ENCODE measurements at places on chromosomes 5 and 9.

DNA sequence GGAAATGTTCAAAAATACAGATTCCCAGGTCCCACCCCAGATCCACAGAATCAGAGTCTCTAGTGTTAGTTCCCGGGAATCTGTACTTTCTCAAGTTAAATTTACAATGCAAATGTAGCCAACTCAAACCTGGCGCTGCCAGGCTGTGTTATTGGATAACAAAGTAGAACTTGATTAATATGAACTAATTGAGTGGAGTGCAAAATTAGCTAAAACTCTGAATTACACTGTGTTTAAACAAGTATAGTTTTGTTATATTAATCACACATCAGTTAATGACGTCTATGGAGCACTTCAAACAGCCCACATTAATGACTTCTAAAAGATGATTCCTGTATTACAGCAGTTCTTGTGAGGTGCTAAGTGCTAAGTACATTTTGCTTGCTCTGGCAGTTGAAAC is 32.4 kb upstream of the CYFIP2 start:
- H3K4me1 ChIP-seq: no peaks in the 10 kb centered on the region
- H3K27me3 ChIP-seq: no peaks in the 10 kb centered on the region
- H3K36me3 ChIP-seq: no peaks in the 10 kb centered on the region
- DNase-seq: no peak
- no peak overlapping the region for H3K4me3 ChIP-seq
- H3K27ac ChIP-seq: no peak overlapping the region

- no peaks in the 10 kb centered on the region for H3K4me1 ChIP-seq
- no peak overlapping the region for H3K4me3 ChIP-seq
- H3K36me3 ChIP-seq: no peaks in the 10 kb centered on the region
- no peak for DNase-seq
- H3K27ac ChIP-seq: no peak overlapping the region
- H3K27me3 ChIP-seq: no peaks in the 10 kb centered on the region
Measured at GRCh38 chr5:160831801-160832200, 20.2 kb downstream of the ATP10B start.

DNA sequence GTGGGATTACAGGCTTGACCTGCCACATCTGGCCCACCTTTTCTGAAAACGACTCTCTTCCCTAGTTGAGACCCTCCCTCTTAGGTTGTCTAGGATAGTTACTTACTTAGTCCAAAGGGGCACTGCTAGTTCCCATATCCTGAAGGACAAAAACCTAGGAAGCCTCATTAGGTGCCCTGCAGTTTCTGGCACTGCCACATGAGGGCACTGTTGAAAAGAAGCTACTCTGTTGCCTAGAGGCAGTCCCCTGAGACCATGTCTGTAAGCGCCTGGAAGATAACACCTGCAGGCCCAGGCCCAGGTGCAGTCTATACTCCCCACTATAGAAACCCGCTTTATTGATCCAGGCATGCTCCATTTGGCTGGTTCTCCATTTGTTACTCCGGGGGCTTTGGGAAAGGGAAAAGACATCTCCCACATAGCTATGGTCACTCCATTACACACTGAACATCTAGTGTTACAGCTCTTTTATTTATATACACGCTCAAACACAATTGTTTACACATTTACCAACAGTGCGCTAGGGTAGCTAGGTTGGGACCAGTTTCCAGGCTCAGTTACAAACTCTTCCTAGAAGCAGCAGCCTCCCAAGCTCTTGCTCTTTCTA is 73.4 kb upstream of the PPARGC1B start:
- peak; percentile 58 for DNase-seq
- peaks cover 31% of the 10 kb centered on the region for H3K4me1 ChIP-seq
- H3K27me3 ChIP-seq: no peaks in the 10 kb centered on the region
- H3K27ac ChIP-seq: peak overlapping the region; percentile 87
- H3K4me3 ChIP-seq: no peak overlapping the region

DNA sequence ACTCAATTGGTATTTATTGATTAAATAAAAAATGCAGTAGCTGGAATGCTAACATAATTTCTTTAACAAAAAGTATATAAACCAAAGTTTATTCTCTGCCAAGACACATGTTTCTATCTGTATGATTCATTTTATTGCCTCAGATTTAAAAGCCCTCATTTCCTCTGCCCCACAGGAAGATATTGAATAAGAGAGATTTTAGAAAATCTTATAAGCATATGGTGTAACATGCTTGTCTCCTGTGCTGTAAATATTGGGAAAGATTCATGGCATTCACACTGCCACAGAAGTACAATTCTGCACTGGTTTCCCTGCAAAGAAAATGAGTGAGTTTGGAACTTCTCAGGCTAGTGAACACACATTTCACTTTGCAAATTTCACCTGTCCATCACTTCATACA is 134.9 kb upstream of the FBXL7 start:
- no peaks in the 10 kb centered on the region for H3K36me3 ChIP-seq
- no peaks in the 10 kb centered on the region for H3K27me3 ChIP-seq
- no peak overlapping the region for H3K27ac ChIP-seq
- H3K4me3 ChIP-seq: no peak overlapping the region

GRCh38 chr5:6398570-6399230 is 20.4 kb upstream of the MED10 start:
- H3K4me3 ChIP-seq: no peak overlapping the region
- no peak for DNase-seq
- H3K36me3 ChIP-seq: no peaks in the 10 kb centered on the region
- H3K27ac ChIP-seq: no peak overlapping the region

- H3K27me3 ChIP-seq: no peaks in the 10 kb centered on the region
- H3K4me3 ChIP-seq: no peak overlapping the region
- DNase-seq: no peak
- peaks cover 11% of the 10 kb centered on the region for H3K4me1 ChIP-seq
Measured at GRCh38 chr5:173837654-173838053, 50.5 kb upstream of the CPEB4 start.

GRCh38 chr5:127590156-127590722 is 58.6 kb upstream of the CTXN3 start:
- no peaks in the 10 kb centered on the region for H3K4me1 ChIP-seq
- H3K36me3 ChIP-seq: no peaks in the 10 kb centered on the region
- H3K27me3 ChIP-seq: no peaks in the 10 kb centered on the region
- H3K27ac ChIP-seq: no peak overlapping the region

DNA sequence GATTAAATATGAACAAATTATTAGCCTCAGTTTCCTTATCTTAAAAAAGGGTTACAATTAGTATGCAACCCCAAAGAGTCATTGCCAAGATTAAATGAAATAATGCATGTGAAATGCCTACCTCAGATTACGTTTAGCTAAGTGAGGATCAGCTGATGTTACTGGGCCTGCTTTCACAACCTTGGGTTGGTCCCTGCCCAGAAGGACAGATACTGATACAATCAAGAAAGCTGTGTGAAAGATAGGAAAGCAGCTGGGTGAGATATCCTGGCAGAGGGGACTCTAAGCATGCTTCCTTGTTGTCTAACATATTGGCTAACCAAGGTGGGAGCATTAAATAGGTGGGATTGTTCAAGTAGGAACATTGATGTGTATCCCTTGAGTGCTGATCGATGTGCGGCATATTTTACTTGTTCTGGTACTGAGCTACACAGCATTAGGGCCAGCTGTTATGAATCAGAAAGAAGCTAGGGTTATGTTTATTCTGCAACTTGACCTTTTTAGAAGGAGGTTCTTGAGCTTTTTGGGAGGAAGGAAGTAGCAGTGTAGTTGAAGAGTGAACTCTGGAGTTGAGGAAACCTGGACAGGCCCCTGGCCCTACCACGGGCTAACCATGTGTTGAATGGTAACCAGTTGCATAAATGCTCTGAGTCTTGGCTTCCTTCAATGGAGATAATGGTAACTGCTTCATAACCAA is 28.9 kb downstream of the SNX24 start:
- H3K27me3 ChIP-seq: no peaks in the 10 kb centered on the region

- H3K27ac ChIP-seq: no peak overlapping the region
- H3K36me3 ChIP-seq: no peaks in the 10 kb centered on the region
- DNase-seq: no peak
- no peak overlapping the region for H3K4me3 ChIP-seq
Measured at GRCh38 chr9:79896390-79896980, 324.7 kb downstream of the TLE4 start.

DNA sequence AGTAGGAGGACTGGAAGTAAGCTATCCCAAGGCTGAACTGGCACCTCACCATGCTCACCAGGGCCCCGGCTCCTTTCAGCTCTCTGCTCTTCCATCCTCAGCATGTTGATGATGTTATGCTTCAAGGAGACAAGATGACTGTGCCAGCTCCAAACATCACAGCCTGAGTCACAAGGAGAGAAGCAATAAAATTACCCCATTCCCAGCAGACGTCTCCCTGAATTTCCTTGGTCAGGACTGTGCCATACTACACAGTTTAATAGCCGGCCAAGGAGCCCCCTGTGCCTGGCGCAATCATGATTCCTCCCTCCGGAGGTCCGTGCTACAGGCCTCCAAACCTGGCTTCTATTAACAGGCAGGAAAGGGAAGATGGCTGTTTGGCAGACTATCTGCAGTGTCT is 51.2 kb upstream of the ROR2 start:
- no peak for DNase-seq
- H3K4me1 ChIP-seq: no peaks in the 10 kb centered on the region
- H3K27me3 ChIP-seq: peaks cover 54% of the 10 kb centered on the region
- H3K36me3 ChIP-seq: no peaks in the 10 kb centered on the region

GRCh38 chr5:63697811-63698210 is 264.4 kb downstream of the HTR1A start:
- no peak overlapping the region for H3K4me3 ChIP-seq
- no peak for DNase-seq
- no peaks in the 10 kb centered on the region for H3K36me3 ChIP-seq
- H3K4me1 ChIP-seq: no peaks in the 10 kb centered on the region

DNA sequence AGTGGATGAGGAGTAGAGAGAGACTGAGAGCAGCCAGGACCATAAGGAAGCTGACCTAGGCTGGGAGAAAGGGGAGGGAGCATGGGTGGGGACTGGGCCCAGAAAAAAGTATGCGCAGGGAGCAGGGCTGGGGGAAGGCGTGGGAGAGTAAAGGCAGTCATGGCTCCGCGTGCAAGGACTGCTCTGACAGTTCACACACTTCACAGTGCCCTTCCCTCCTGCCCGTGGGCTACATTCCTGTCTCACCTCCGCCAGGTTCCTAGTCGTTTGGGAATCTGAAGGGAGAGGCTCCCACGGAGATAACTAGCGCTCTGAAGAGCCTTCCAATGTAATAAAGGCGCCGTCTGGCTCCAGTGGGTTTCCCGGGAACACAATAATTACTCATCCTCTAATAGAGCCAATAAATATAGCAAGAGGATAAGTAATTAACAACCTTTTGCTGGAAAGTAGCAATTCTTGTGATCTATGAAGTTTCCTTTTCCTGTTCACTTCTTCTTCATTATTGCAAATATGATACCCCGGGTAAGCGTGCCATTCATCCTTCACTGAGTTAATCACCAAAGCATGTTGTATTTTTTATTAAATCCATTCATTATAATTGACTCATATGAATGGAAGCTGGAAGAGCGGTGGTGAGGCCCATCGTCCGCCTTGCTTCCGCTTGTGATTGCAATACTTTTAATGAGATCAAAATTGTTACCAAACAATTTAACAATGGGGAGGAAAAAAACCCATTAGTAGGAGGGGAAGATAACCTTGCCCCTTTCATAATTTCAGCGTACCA is 39.3 kb downstream of the TTLL11 start:
- no peak overlapping the region for H3K27ac ChIP-seq
- H3K36me3 ChIP-seq: no peaks in the 10 kb centered on the region
- H3K27me3 ChIP-seq: no peaks in the 10 kb centered on the region
- H3K4me3 ChIP-seq: no peak overlapping the region
- H3K4me1 ChIP-seq: no peaks in the 10 kb centered on the region
- DNase-seq: no peak

DNA sequence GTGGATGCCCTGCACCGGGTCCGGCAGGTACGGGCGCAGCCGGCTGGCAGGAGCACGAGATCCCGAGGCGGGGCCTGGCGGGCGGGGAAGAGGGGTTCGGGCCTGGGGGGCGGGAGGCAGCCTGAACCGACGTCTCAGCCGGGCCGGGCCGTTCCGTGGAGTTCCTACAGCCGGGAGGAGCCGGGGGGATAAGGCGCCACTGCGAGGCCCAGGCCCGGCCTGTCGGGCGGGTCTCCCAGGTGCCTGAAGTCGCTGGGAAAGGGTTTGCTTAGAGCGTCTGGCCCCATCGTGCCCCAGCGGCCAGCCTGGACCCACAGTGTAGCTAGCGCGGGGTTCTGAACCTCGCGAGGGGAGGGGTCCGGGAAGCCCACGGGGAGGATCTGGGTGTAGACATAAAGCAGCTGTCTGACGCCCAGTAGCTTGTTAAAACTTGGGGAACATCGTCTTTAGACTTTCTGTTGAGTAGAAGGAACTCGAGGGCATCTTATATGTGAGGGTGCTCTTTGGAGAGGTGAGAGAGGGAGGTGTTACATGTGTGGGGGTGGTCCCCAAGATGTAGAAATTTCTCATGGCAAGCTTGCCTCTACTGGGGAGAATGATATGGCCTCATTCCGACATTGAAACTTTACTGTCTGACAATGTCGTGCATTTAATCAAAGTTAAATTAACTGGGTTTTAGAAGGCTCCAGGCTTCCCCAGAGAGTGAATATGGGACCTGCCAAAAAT is 524 bp downstream of the FUBP3 start:
- H3K27ac ChIP-seq: peak overlapping the region; percentile 97
- peak overlapping the region; percentile 90 for H3K4me3 ChIP-seq
- no peaks in the 10 kb centered on the region for H3K27me3 ChIP-seq
- H3K36me3 ChIP-seq: no peaks in the 10 kb centered on the region

DNA sequence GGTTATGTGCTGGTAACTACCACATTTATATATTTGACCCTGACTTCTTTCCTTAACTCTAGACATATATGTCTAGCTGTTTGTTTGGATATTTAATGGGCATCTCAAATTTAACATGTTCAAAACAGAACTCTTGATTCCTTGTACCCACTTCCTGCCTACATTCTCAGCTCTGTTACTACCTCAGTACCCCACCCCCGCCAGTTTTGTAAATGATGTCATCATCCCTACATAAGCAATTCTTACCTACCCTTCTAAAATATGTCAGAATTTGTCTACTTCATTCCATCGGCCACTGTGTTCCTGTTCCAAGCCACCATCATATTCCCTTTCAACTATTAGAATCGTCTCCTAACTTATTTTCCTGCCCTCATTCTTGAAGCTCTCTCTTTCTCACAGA is 4.8 kb downstream of the RAD50 start:
- peaks cover 53% of the 10 kb centered on the region for H3K36me3 ChIP-seq
- no peak overlapping the region for H3K27ac ChIP-seq
- no peak for DNase-seq
- peaks cover 27% of the 10 kb centered on the region for H3K4me1 ChIP-seq
- no peak overlapping the region for H3K4me3 ChIP-seq
- H3K27me3 ChIP-seq: no peaks in the 10 kb centered on the region

DNA sequence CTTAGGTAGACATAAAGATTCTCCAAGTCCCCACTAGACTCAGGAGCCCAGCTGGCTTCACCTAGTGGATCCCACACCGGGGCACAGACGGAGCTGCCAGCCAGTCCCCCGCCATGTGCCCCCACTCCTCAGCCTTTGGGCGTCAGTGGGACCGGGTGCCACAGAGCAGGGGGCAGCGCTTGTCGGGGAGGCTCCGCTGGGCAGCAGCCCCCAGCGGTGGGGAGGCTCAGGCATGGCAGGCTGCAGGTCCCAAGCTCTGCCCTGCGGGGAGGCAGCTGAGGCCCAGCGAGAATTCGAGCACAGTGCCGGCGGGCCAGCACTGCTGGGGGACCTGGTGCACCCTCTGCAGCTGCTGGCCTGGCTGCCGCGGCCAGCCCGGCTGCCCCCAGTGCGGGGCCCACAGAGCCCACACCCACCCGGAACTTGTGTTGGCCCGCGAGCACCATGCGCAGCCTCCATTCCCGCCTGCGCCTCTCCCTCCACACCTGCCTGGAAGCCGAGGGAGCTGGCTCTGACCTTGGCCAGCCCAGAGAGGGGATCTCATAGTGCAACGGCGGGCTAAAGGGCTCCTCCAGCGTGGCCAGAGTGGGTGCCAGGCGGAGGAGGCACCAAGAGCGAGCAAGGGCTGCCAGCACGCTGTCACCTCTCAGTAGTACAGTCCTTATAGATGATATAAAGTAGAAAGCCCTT is 390.7 kb downstream of the PLK2 start:
- H3K27me3 ChIP-seq: no peaks in the 10 kb centered on the region
- DNase-seq: no peak
- no peaks in the 10 kb centered on the region for H3K36me3 ChIP-seq
- H3K4me3 ChIP-seq: no peak overlapping the region
- H3K4me1 ChIP-seq: peaks cover 39% of the 10 kb centered on the region
- H3K27ac ChIP-seq: no peak overlapping the region

Measured in left ventricle myocardium inferior (tissue), 1 donor.